ENCODE measurements at places on chromosomes 12 and 14.

DNA sequence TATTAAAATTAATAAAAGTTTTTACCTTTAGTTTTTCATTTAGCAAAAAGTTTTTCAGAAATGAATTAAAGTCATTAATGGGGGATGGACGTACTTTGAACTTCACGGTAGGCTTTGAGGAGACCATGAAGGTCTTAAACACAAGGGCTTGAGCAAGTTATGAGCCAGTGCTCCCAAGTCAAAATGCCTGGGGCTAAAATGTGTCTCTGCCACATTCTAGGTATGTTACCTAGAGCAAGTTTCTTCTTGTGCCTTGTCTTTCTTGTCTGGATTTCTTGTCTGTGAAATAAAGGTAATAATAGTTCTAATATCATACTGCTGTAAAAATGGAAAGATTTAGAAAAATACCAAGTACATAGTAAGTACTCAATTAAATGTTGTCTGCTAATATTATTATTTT, 132.7 kb upstream of the USP15 start:
- DNase-seq, result no peak

- no peak for DNase-seq
Measured at GRCh38 chr14:53247596-53248370, 94.7 kb upstream of the DDHD1 start.

- DNase-seq, result no peak
Measured at GRCh38 chr14:94521375-94522114, 12.3 kb upstream of the SERPINA12 start.

GRCh38 chr12:10612984-10613348, 443 bp downstream of the MAGOHB start:
- no peak for DNase-seq

DNA sequence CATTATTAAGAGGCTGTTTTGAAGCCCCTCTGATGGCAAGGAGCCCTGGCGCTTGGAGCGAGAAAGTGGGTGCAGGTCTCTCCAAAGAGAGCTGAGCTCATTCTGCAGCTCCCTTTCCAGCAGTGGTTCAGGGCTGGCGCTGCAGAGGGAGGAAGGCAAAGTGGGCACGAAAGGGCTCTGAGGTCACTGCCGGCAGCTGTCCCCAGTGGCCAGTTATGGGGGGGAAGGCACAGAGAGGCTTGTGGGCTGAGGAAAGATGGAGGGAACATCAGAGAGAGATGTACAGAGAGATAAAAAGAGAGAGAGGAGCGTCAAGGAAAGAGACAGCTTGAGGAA, 75.2 kb upstream of the TBX5 start:
- no peak for DNase-seq

DNA sequence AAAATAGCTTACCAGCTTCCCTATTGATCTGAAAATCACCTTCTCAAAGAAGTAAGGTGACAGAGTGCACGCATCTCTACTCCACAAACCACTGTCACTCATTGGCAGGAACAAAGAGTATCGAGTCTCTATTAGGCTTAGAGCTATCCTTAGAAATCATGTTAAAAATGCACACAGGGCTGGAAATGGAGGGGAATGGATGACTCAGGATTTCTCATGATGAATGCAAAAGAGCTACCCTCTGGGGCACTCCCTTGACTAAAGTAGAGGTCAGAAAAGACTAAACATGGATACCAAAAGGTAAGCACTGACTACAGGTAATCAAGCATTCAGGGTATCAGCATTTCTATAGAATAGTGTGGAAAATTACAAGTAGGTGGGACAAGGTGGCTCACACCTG, 96.1 kb upstream of the ANO4 start:
- DNase-seq, result no peak

DNA sequence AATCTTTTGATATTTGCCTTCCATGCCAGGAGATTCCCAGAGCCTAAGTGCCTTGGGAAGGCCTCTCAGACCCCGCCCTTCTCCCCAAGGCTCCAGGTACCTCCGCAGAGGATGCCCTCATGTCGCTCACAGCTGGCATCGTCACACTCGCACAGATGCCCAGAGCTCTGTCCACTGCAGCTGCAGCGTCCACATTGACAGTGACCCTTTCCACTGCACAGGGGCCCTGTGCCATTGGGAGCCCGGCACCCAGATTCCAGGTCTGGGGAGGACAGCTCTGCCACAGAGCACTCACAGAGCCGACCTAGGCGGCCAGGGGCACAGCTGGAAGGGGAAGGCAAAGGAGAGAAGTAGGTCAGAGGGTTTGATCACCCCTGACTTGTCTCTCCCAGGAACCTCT, 12.3 kb upstream of the CSAD start:
- DNase-seq, result no peak

DNA sequence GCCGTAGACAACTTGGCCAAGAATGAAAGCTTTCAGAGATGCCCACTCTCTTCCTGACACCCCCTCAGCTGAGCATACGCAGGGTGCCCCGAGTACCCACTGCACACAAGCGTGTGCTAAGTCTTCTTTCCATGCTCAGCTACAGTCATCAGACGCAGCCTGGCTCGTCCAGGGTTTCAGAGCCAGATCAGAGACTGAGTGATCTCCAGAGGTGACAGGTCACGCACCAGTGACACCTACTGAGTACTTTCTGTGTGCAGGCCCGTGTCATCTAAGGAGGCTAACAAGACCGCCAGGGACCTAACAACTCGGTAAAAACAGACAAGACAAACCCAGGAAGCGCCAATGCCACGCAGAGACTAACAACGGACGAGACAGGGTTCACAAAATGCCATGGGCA, 25.1 kb downstream of the STX2 start:
- DNase-seq, result no peak

DNA sequence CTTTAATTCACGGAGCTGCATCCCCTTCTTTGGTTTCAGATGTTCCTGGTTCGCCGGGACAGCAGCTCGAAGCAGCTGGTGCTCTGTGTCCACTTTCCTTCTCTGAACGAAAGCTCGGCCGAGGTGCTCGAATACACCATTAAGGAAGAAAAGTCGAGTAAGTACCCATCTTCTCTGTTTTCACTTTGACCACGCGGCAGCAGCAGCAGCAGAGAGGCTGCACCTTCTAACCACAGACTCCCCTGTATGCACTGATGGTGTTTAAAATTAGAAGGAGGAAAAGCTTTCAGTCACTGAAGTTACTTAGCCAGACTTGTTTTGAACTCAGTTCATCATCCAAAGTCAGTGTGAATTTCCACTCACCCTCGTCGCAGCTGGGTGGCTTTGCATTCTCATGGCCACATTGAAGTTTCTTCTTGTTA, 63.8 kb downstream of the RIN3 start:
- peak; percentile 65 for DNase-seq

- DNase-seq, result no peak
Measured at GRCh38 chr14:92471919-92472318, 41.7 kb upstream of the RIN3 start.

GRCh38 chr14:75126121-75126544, 715 bp downstream of the NEK9 start:
- no peak for DNase-seq

- no peak for DNase-seq
Measured at GRCh38 chr12:6570264-6570887, 2.3 kb upstream of the NOP2 start.

Data from T-helper 1 cell (primary cell).